ENCODE measurements at places on chromosomes 12 and 14.

GRCh38 chr12:58455136-58455535, 465.2 kb downstream of the LRIG3 start:
- no peak for DNase-seq

GRCh38 chr12:84572196-84572595, 340.4 kb downstream of the SLC6A15 start:
- DNase-seq, result no peak

DNA sequence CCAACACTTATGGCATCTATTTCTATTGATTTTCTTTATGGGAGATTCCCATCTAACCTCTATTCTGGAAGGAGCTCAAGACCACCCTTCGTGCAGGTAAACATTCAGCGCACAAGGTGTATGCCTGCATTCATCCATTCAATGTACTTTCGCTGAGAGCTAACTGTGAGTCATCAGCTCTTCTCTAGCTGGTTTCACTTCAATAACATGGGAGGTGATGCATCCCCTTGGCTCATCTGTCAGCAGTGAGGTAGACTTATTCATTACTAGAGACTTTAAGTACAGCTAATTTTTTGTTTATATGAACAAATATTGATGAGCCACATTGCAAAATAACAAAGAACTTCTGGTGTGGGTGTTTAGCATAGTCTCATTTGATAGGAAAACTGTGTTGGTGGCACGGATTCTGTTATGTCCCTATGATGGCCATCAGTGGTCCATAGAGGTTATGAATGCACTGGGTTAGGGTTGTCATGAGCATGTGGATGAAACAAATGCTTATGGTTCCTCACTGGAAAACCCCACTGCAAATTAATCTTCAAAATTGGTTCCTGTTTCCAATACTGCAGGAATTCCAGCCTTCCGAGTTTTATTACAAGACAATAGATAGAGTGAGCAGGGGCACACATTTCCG, 1151.0 kb downstream of the BCL11B start:
- DNase-seq, result no peak

GRCh38 chr14:99681101-99681831, 2.8 kb upstream of the CYP46A1 start:
- DNase-seq, result no peak
